ENCODE measurements at places on chromosomes 13 and 19. TPM values are rescaled to one million over a fixed set of nuclear protein-coding genes. Genes with fewer than 3 reads are reported as not detected.

ARL11 gene
- total RNA-seq: not detected

MISP3 gene
- total RNA-seq: 3.9 TPM

HOMER3 gene
- total RNA-seq: 28.1 TPM

CABP5 gene
- total RNA-seq: not detected

SYDE1 gene
- total RNA-seq: 17.5 TPM

GPR12 gene
- not detected for total RNA-seq

CD70 gene
- 12.1 TPM for total RNA-seq

ZNF799 gene
- total RNA-seq: 1.3 TPM

ICAM5 gene
- total RNA-seq: 0.91 TPM

COMMD6 gene
- 134 TPM for total RNA-seq
